AG10803 (cell line): ENCODE measurements at places on chromosomes 3 and 15.

DNA sequence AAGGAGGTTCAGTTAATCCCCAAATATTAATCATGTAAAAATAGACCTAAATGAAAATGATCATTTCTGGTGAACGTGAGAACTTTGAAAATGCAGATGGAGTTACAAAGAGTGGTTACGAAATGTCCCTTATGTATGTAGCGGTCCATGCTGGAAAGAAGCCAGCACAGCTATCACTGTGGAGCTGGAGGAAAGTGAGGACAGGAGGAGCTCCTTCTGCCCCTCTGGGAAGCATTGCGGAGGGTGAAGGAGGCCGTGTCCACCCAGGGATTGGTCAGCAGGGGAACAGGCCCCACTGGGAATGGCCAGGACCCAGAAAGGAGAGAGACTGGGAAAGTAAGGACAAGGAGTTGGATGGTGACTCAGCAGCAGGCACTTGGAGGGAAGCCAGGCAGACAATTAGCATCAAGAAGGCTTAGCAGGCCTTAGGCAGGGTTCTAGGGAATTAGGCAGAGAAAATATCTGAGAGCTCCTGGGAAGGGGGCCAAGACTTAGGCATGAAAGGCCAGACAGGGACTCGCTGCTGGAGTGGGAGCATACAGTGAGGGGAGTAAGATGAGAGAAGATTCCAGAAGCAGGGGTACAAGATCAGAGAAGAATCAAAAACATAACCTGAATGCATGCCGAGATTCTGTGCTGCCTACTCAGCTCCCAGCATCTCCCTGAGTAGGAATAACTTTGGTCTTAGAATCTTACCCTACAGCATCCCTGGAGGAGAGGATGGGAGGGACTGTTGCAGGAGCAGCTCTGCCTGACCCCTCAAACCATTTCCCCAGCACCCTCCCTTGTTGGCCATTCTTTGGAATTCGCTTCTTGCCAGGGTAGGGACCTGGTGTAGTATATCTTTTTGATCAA, 171.0 kb upstream of the UMPS start:
- DNase-seq: peak; percentile 93

DNA sequence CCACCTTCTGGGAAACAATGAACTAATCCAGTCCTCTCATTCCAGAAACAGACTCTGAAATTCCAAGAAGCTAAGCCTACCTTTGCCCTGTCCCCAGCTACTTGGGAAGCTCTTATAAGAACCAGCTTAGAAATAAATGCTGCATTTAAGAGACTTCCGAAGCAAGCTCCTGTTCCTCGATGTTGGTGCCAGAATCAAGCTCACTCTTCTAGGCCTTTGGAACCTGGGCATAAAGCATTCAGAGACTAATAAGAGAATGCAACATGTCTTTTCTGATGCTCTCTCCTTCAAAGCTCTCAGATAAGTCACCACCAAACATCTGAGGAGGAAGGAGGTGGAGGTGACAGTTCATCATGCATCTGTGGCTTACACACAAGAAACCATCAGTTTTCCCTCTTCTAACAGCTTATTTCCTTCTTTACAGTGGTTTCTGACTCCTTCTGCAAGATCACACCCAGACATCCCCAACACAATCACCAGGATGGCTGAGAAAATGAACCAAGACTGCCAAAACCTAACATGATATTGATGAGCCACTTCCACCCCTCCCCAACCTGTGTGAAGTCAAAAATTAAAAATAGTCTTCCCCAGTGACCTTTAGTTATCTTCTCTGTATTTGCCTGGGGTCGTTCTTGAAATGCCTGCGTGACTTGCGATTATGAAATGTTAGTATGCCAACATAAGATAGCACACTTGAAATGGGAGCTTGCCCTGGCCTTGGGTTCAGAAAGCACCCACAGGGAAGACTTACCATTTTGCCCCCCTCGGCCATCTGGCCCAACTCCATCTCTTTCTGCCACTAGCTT, 11.5 kb downstream of the ARHGEF3 start:
- DNase-seq: no peak

DNA sequence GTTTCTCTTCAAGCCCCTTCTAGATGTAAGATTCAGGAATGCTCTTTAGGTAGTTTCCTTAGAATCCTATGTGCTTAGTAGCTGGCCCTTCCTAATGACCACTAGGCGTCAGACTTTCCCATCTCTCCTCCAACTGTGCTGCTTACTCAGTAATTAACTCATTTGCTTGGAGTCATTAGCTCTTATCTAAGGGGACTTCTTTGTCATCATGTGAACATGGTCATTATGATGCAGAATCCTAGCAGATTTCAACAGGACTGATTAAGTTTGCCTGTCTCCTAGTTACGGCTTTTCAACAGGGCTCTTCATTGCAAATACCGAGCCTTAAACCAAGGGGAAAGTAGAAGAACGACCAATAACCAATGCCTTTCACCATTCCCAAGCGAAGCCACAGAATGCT, 46.4 kb downstream of the GJD2 start:
- DNase-seq: peak; percentile 63

DNA sequence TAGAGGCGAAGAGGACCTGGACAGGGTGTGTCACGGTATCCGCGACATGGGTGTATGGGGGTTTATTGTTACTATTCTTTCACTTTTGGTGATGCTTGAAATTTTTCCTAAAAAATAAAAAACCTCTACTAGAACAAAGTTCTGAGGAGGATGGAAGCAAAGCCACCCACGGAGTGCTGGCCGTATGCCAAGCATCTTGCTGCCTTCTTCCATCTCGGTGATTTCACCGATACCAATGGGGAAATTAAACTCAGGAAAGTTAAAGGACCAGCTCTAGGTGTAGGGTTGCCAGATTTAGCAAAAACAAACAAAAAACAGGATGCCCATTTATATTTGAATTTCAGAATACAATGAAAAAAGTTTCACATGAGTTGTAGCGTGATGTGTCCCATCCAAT, 33.9 kb downstream of the SMAD6 start:
- no peak for DNase-seq

GRCh38 chr3:106824856-106825255, 552.4 kb upstream of the CCDC54 start:
- peak; percentile 58 for DNase-seq

DNA sequence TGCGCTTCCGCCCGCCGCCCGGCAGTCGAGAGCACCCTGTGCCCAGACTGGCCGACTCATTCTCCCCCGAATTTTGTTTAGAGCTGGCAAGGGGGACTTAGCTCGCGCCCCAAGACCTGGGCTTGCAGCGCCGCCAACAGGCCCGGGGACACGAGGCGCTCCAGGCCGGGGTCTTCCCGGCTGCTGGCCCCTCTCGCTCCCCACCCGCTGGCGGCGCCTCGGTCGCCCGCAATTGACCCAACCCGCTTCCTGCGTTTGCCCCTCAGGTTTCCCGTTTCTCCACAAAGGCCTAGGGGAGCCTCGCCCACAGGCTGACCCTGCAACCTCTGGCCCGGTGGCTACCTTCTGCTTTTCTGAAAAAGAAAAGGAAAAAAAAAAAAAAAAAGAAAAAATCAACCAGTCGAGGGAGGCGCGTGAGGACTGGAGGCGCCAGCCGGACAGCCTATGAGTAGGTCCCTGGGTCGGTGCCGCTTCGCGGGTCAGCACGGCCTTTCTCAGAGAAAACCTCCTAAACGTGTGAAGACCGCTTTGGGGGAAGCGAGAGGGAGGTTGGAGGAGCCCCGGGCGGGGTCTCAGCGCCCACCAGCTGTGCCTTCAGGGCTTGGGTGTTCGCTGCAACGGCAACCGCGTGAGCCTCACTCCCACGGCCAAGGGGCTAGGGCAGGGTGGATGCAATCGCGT, 7.2 kb downstream of the FOXL2 start:
- DNase-seq: no peak

DNA sequence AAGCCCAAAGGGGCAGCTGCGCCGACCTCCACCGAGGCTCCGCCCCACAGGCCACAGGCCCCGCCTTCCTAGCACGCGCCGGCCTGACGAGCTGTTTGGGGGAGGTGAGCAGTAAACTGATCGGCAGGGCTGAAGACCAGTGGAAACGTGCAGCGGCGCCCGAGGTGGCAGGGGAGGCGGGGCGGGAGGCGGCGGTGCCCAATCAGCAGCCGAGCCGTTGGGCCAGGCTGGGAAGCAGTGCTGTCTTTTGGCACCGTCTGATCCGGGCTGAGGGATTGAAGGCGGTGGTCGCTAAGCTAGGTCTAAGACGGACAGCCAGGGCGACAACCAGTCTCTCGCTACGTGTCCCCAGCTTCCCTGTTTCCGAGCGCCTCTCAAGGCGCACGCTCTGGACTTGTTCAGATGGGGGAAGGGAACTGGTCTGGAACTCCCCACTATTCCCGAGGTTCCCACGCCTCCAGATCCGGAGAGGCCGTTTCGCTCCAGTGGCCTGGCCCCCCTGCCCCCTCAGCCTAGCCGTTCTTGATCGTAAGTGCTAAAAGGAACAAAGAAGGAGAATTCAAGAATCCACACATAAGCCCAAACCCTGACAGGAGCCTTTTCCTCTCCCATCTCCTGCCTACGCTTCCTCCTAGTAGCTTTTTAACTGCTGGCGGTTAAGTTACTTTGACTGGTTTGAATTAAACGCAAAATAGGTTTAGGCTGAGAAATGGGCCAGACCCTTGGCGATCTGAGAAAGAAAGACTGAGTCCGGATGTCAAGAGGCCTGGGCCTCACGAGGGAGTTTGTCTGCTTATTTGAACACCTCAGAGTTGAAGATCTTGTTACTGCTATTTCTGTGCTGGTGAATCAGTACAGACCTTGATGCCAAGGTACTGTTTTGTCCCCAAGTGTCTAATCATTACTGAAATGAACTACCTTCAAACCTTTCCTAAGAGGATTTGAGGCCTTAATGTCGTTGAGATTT, at the start of gene FMN1:
TSS of gene FMN1 (minus strand) at position 11 of the 967 bp plus-strand sequence. CDS start 39,800 bp downstream, outside the sequence.
- peak; percentile 89 for DNase-seq

DNA sequence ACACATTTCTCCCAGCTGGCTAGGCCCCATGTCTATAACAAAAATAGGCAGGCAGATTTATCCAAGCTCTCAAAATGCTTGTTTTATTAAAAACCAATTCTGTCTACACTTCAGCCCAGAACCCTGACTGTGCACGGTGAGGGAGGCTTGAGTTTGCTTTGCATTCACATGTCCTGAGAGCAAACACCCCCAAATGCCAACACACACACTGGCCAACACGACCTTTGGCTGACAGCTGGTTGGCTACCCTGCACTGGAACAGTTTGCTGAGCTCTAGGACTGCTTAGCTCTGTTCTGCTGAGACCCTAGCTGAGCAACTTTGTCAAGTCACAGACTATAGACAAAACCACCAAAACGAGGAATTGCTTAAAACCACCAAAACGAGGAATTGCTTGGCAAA, 3.6 kb downstream of the STIMATE start:
- no peak for DNase-seq

DNA sequence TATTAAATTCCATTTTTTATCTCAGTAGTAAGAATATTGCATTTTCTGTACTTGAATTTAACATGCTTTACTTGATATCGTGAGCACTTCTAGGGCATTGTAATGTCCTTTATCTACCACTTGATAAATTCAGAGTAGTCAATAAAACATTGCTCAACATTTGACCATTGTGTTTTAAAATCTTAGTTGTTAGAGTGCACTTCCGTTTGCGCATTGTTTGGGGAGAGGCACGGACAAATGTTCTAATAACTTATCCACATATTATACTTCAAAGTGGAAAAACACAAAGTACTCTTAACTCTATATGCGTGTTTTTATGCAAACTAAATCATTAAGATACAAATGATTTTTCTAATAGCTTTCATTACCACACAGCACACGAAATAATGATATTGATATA, 419 bp downstream of the FAM227B start:
- peak; percentile 67 for DNase-seq

DNA sequence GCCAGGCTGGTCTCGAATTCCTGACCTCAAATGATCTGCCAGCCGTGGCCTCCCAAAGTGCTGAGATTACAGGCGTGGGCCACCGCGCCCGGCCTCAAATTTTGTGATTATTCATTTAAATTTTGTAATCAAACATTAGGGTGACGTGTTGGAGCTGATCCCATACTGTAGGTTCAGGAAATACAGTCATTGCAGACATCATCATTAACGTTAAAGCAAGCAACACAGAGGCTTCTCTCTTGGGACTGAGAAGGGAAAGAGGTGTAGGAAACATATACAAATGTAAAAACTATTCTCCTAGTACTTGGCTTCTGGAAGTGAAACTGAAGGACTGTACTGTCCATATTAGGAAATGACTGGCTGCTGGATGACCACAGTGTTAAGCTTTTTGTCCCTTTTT, 11.1 kb upstream of the ARID3B start:
- no peak for DNase-seq

GRCh38 chr15:34064438-34064837, 25.4 kb upstream of the AVEN start:
- DNase-seq: no peak

DNA sequence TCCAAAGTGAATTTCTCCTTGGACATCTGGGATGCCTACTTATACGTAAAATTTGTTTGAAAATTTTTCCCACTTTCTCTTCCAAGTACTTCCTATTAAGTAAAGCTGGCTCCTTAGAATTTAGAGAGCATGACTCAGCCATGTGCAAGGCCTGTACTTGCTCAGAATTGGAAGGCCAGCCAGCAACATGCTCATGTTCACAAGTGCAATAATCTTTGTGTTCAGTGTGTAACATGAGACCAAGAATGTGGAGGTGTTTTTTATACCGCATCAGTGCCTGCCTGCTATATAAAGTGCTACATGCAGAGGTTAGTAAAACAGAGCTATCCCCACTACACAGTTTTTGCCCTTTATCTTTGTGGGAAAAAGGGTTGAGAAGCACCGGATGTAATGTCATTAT, 151.9 kb upstream of the FEZF2 start:
- DNase-seq: peak; percentile 26

DNA sequence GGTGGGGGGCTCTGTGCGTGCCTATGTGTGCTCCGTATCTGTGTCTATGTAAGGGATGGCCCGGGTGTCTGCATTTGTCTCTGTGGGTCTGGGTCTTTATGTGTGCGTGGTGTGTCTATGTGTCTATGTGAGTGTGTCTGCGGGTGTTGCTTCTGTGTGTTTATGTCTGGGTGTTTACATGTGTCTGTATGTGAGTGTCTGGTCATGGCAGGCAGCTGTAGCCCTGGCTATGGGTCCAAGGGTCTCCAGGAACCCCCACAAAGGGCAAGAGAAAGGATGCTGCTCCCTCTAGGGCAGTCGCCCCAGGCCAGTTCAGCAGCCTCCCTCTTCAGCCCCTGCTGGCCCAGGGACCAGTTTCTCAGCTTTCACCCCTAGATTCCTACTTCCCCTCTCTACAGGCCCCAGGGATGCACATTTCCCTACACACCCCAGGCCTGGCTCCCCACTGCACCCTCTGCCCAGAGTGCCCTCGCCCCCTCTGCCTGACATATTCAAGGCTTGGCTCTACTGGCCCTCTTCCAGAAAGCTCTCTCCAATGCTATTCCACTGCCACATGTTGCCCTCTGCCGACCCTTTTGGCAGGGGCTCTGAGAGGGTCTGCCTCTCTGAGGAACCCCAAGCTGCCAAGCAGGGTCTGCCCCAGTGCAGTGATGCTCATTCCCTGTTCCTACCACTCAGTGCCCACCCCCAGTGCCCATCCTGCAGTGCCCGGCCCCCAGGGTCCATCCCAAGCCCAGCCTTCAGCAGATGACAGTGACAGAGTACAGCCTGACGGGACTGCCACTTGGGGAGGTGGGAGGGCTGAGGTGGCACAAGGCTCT, 1.0 kb upstream of the MYL3 start:
- DNase-seq: no peak

GRCh38 chr3:100482176-100482575, 10.2 kb upstream of the TMEM45A start:
- DNase-seq: no peak
